ENCODE measurements at places on chromosomes 5 and 9.

DNA sequence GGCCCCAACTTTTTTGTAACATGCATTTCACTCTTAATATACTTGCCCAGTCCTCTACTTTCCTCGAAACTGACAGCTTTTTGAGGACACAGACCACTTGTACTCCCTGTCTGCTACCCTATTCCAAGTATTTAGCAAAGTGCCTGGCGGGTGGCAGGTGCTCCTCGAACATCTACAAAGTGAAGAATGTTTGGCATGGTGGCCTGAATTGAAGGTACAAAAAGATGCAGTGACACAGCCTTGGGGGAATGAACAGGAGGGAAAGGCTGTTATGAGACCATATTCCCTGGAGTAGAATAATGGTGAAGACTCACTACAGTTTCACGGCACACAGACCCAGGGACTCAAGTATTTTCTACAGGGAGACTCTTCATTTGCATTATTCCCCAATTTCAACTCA, 590.9 kb downstream of the PRELID2 start:
- DNase-seq, result no peak

DNA sequence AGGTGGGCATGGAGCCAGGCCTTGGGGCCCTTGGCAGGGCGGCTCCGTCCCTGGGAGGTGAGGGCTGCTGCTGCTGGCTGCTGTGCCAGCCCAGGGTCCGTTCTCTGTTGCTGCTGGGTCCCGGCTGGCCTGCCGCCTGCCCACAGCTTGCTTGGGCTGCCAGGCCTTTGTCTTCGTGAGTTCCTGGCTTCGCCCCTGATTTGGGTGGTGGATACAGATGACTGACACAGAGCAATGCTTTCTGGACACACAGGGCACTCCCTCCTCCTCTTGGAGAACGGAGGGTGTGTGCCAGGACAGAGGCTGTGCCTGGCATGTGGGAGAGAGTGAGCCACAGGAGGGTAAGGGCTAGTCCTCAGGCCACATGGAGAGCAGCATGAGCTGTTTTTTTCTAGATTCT, 166.1 kb downstream of the MACROH2A1 start:
- no peak for DNase-seq

GRCh38 chr9:87263291-87263690, 234.4 kb upstream of the DAPK1 start:
- DNase-seq, result no peak

- DNase-seq, result no peak
Observed at GRCh38 chr5:69492923-69493395, 369 bp downstream of the OCLN start.

DNA sequence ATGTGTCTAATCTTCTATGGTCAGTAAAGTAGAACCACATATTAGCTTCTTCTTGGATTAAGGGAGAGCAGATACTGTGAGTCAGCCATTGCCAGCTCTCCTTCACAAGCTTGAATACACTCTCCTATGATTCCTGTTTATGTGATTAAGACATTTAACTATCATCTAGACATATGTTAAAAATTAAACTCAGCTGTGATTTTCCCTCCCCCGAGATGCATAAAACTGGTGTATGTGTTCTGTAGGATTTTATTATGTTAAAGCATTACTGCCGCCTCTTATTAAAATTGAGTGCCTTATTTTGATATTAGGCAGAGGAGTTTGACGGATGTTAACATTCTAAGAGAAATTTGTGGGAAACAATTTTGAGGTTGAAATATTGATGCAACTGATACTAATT, 114.6 kb downstream of the ACTBL2 start:
- DNase-seq, result no peak

DNA sequence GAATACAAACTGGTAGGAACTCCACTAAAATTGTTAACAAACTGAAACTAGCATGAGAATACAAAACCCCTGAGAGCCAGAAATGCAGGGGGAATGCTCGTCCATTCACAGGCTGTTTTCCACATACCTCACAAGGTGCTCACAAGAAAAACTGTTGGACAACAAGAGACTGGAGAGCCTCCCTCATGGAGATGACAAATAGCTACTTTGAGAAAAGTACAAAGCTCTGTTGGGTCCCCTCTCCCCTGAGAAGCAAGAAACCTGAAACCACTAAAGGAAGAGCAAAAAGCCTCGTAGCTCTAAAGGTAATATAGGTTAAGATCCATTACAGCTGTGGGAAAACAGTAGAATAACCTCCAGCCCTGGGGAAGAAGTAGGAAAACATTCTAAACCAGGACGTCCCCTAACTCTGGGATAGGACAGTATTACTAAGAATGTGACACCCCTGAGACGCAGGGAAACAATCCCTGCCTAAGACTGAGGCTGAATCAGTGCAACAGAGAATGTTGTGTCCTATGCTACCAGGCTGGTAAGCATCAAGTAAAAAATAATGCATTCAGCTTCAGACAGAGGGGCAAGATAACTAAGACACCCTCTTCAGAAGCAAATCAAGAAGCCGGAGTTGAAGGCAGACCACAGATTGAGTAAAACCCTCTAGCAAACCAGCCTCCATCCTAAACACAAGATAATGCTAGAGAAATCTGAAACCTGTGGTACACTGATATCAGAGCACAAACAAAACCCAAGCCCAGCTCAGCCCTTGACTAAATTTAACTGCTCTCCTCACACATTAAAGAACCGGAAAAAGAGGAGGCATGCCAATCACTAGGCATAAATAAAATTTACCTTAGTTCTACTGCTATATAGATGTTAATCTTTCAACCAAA, 160.2 kb downstream of the SSBP2 start:
- no peak for DNase-seq

GRCh38 chr9:136662656-136663581, at the start of gene EGFL7:
EGFL7 (plus strand) TSS chr9:136662916; CDS start chr9:136668283, 5,367 bp downstream.
- DNase-seq, result no peak

DNA sequence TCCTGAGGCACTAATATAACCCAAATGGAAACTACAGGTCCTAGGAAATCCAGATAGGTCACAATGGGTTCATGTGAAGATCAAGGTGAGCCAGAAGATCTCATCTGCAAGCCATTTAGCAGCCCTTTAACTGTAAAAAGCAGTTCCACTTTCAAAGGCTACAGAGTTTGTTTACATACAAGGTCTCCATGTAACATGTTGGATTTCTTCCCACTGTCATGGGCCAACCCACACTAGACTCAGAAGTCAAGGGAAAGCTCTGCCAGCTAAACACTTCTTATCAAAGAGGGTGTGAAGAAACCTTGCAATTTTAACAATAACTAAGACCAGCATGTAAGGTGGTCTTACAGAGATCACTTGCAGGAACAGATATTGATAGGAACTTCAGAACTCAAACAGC, 3.8 kb upstream of the CTNNAL1 start:
- no peak for DNase-seq

DNA sequence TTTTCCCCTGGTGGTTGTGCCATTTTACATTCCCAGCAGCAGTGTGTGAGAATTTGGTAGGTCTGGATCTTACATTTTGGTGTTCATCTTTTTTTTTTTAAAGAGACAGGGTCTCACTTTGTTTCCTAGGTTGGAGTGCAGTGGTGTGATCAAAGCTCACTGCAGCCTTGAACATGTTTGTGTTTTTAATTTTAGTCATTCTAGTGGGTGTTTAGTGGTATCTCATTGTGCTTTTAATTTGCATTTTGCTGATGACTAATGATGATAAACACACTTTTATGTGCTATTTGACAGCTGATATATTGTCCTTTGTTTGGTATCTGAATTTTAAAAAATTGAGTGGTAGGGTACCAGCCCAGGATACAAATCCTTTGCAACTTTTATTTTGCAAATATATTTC, 53.4 kb upstream of the POMT1 start:
- no peak for DNase-seq

DNA sequence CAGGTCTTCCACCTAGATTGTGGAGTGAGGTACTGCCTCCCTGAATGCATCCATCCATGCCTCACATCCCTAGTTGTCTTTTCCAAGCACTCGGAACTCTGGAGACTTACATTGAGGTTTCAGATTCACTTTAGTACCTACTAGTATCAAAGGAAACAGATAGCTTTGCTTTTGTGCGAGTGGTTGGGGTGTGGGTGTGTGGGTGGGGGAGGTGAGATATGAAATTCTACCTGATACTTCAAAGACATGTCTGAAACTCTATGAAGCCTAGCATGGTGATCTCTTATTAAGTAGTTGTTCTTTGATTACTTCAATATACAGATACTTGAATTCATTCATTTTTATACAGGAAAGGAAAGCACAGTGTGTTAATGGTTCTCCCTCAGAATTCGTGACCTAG, 64.4 kb downstream of the MCCC2 start:
- DNase-seq, result no peak

GRCh38 chr9:36870960-36871359, 163.1 kb downstream of the PAX5 start:
- no peak for DNase-seq

- no peak for DNase-seq
Observed at GRCh38 chr9:676780-677438, 164.6 kb upstream of the DMRT1 start.

- DNase-seq, result no peak
Observed at GRCh38 chr5:150946351-150946905, 41.6 kb upstream of the ZNF300 start.

- DNase-seq, result no peak
Observed at GRCh38 chr5:100043475-100043874, 491.7 kb upstream of the FAM174A start.

Measured in activated naive CD4-positive, alpha-beta T cell (primary cell).